ENCODE measurements at places on chromosomes 5 and 9.

DNA sequence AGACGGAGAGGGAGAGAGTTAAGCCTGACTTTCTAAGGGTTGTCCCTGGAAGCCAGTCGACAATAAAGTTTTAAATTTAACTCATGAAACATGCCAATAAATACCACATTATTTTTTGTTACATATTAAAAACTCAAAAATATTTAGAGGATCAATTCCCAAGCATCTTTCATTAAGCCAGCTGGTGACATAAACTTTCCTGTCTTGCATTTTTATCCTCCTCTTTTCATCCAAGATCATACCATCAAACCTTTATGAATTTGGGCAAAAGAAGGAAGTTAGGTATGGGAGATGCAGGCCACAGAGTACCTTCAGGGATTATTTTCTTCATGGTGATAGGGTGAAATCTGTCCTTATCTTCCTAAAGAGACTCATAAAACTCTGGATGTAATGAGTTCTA, 178.3 kb upstream of the FBXL17 start:
- DNase-seq, result no peak

GRCh38 chr5:71633255-71634155, 46.4 kb downstream of the MCCC2 start:
- DNase-seq, result no peak

DNA sequence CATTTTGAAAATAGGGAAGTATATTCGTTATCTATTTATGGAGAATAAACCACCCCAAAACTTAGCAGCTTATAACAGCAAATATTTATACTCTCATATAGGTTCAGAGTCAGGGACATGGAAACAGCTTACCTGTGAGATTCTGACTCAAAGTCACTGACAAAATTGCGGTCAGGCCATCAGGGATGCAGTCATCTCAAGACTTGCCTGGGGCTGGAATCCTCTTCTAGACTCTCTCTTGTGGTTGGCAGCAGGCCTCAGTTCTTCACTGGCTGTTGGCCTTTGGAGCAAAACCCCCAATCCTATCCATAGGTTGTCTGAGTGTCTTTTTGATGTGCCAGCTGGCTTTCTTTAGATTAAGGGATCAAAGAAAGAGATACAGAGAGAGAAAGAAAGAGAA, 275.6 kb downstream of the SEC61B start:
- no peak for DNase-seq

- DNase-seq, result no peak
Measured at GRCh38 chr5:134457801-134458200, 46.1 kb upstream of the CDKN2AIPNL start.

DNA sequence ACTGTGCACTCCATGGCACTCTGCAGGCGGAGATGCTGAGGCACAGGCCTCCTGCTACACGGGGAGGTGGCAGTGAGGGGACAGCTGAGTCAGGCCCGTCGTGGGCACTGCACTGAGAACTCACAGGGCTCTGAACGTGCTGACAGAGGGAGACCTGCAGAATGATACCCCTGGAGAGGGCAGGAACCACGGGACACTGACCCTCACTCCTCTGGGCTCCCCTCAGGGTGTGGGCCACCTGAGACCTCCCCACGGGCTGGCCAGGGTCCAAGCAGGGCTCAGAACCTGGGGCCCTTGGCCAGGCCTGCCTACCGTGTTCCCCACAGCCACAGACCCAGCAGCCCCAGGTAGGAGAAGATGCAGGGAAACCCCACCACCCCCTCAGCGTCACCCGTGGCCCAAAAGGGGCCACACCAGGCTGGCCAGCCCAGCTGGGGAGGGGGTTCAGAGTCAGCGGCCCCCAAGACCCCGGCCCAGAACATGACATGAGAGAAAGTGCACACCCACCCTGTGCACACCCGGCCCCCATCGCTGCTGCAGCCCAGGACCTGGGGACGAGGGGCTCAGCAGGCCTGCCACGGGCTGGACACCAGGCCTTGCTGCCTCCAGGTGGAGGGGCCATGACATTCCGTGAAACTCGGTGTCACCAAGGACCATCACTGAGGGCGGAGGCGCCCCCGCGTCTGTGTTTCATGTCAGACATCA, 30.9 kb downstream of the GLT6D1 start:
- no peak for DNase-seq

- DNase-seq, result no peak
Measured at GRCh38 chr5:14715481-14715880, 51.0 kb downstream of the OTULIN start.

DNA sequence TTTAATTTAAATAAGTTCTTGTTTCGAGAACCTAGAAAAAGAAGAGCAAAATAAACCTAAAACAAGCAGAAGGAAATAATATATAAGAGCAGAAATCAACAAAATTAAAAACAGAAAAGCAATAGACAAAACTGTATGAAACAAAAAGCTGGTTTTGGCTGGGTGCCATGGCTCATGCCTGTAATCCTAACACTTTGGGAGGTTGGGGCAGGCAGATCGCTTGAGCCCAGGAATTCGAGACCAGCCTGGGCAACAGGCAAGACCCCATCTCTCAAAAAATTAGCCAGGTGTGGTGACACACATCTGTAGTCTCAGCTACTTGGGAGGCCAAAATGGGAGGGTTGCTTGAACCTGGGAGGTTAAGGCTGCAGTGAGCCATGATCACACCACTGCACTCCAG, 59.2 kb upstream of the OTP start:
- DNase-seq, result no peak

GRCh38 chr5:31614151-31615020, 24.5 kb upstream of the PDZD2 start:
- no peak for DNase-seq
